ENCODE measurements at places on chromosomes 3 and 15.

- peak; percentile 77 for DNase-seq
These were observed 22.2 kb downstream of the EPHB3 start for GRCh38 chr3:184583578-184584451.

GRCh38 chr3:28678086-28678485 lies 329.5 kb upstream of the AZI2 start:
- no peak for DNase-seq

DNA sequence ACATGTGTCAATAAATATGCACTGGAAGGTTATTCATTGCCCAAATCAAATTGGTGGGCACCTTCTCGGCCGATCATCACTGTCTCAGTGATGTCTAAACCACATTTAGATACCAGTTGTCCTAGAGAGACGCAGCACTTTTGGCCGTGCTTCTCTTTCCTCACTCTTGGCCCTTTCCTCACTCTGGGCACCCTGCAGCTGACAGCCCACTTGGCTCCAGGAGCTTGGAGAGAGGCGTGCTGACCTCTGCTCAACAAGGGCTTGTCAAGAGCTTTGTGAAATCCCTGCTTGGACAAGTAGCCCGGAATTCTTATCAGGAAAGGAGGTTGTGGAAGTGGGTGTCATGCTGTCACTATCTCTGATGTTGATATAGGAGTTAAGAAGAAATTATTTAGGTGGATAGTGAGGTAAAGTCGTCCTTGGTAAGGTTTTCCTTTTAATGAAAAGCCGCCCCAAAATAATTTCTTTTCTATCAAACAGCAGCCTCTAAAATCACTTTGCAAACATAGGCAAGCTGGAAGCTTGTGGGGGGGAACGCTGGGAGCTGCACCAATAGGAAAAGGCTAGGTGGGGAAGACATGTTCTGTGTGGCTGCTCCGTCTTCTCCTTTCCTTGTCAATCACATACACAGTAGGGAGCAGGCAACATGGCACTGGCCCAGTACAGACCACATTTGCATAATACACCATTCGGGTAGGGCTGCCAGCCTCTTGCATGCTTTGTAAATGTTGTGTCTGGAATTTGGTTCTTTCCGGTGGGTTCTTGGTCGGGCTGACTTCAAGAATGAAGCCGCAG lies 126.8 kb upstream of the UBE3A start:
- no peak for DNase-seq

DNA sequence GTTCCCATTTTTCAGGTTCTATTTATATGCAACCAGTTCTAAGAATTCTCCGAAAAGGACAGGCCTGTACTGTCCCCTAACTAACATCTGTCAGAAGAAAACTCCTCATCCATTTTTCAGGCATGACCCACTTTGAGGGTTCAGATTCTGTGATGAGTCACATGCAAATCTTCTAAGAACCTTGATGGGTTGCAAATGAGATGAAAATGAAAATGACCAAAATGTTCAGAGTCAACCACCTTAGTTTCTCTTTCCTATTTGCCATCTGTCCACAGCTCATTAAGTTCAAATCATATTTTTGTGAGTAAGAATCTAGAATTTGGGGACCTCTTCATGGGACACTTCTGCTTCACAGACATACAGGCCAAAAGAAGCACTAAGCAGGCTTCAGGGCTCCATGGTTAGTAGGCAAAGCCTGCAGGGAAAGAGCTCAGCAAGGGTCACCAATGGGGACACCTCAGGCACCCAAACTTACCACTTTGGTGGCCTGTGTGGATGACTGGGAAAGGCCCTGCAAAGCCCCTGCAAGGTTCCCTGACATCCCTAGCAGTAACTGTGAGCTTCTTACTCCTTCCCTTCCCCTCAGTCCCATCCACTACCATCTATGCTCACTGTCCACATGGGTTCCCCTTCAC lies 122.0 kb downstream of the WDR76 start:
- DNase-seq = no peak

- DNase-seq = no peak
These were observed 39.7 kb upstream of the GPD1L start for GRCh38 chr3:32066686-32067085.

DNA sequence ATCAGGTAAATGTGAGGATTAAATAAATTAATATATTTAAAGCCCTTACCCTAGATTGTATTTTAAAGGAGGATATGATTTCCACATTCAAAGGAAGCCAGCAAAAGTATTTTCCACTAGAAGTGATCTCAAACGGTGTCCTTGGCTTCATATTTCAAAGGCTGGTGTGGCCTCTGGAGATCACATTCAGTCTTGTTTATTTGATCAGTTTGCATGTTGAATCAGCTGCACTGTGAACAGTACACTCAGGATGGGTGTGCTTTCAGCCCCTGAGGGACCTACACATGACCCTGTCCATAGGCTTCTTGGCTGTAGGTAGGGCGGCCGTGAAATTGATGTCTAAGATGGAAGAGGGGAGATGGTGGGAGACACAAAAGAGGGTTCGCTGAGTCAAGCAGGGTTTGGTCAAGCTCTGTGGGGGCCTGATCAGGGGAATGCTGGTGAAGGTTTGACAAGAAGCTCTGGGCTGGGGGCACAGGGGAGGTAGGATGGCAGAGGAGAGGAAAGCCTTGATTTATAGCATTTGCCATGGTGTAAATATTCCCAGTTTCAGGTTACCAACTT lies 21.9 kb downstream of the CYP8B1 start:
- no peak for DNase-seq

- DNase-seq = peak; percentile 20
These were observed 1187.1 kb upstream of the EPHA6 start for GRCh38 chr3:95627293-95627692.

- peak; percentile 59 for DNase-seq
These were observed 815 bp downstream of the SPINT1 start for GRCh38 chr15:40844696-40845030.

GRCh38 chr3:38994251-38994650 lies 57.5 kb downstream of the SCN11A start:
- no peak for DNase-seq

GRCh38 chr3:52494445-52494844 lies 693 bp upstream of the STAB1 start:
- DNase-seq = peak; percentile 48

GRCh38 chr15:19987389-19988048 lies 554.1 kb downstream of the GOLGA6L6 start:
- peak; percentile 16 for DNase-seq

- DNase-seq = peak; percentile 65
These were observed 536.9 kb downstream of the ZIC1 start for GRCh38 chr3:147945968-147946519.

GRCh38 chr15:59532770-59533379 lies 78.7 kb upstream of the GCNT3 start:
- peak; percentile 80 for DNase-seq

DNA sequence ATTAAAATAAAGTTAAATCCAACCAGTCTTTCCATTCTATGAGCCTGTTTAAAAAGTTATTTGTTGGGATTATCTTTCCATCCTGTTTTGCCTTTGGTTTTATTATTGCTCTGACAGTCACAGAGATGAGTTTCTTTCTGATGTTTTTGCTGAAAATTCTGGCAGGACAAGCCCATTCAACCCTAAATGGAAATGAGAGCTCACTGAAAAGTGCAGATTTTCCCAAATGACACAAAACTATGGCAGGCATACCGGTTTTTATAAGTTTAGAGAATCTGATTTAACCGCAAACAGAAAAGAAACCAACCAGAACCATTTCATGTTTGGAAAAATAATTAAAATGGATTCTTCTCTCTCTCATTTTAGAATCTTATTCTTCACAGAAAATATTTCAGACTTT lies 238.1 kb upstream of the SGO1 start:
- no peak for DNase-seq

- DNase-seq = peak; percentile 97
These were observed 33.5 kb downstream of the BCL2L10 start for GRCh38 chr15:52078876-52079700.

DNA sequence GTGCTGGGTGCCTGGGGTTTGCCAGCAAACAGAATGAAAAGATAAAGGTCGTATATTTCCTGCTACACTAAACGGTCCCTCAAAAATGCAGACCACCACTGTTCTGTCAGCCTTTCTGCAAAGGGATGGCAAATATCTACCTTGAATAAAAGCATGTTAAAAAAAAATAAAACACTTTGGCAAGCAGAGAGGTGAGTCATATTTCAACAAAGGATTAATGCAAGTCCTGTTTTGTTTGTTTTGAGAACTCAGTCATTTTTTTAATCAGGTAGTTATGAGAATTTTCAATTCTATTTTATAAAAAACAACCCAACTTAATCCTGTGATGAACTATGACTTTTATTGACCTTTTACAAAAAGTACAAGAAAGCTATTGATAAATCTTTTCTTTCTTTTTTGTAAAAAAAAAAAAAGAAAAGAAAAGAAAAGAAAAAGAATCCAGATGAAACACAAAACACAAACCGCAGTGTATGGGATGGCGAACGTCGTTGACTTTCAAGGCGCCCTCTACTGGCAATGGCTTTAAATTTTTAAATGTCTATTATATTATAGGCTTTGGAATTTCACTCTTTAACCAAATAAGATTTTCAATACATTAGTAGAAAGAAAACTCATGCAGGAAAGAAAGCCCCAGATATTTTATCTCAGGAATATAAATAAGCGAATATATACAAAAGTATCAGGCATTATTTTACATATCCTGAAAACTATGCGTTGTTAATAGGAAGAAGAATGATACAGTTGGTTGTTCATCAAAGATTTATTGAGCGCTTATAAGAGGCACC lies 87.8 kb downstream of the NCEH1 start:
- DNase-seq = peak; percentile 83

DNA sequence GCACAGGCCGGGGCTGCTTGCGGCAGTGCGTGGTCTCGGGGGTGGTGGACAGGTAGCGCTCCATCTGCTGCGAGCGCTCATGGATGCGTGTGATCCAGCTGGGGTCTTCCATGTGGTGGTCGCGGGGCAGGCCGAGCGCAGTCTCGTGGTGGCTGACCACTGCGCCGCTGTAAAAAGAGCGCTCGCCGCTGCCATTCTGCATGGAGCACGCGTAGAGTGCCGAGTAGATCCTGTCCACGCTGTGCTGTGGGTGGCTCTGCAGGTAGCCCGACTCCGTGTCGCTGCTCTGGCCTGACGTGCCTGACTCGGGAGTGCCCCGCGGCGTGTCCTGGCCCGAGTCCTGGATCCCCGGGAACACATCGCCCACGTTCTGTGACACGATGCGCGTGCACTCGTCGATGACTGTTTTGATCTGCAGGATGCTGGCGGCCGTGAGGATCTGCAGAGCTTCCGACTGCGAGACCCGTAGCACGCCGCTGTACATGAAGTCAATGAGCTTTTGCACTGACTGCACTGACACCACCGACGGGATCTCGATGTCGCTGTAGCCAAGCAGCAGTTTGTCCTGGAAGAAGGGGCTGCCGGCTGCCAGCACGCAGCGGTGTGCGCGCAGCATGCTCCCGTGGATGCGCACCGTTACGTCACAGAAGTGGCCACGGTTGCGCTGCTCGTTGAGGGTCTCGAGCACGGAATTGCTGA lies 57.4 kb downstream of the TIGIT start:
- no peak for DNase-seq

- DNase-seq = no peak
These were observed 84.2 kb upstream of the SLC4A7 start for GRCh38 chr3:27568393-27568792.

DNA sequence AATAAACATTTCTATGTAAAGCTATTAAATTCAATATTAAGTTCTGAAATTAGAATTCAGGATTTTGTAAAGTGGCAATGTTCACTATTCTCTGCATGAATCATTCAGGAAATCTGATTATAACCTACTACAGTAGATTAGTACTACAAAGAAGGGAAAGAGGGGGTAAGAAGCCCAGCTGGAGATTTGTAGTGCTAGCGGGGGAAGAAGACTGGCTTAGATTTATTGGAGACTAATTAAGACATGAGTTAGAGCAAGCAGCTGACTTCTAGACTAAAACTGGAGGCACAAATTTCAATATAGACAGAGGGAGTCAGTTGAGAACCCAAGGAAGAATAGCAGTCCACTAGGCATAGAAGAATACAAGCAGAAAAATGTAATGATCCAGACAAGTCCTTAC lies 55.8 kb upstream of the SETMAR start:
- no peak for DNase-seq

DNA sequence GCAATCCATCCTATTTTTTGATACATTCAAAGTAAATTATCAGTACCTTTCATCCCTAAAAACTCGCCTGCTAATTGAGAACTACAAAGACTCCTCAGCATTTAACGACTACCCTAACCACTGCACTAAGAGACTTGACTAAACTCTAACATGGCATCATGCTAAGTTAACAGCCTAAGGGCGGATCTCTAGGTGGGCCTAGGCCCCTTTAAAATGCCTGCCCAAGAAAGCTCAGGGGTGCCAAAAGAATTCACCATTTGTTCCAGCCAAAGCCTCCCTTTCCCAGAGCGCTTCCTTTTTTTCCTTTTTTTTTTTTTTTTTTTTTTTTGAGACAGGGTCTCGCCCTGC lies 568 bp upstream of the NEK4 start:
- peak; percentile 43 for DNase-seq

GRCh38 chr3:39202094-39202493 lies 9.7 kb upstream of the XIRP1 start:
- no peak for DNase-seq

DNA sequence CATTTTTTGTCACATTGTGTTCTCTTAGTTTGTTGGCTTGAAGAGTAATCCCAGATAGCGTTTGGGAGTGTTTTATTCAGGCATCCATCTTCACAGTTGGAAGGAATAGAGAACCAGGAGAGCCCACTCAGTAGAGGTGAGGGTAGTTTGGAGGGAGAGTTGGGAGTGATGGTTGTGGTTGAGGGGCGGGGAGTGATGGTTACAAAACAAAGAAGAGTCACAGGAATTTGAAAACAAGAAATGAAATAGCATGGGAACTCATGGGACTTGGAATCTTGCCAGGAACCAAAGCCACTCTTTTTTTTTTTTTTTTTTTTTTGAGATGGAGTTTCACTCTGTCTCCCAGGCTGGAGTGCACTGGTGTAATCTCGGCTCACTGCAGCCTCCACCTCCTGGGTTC lies 36.3 kb downstream of the DUT start:
- no peak for DNase-seq

- DNase-seq = no peak
These were observed 60.8 kb upstream of the ANKRD34C start for GRCh38 chr15:79221696-79222095.

DNA sequence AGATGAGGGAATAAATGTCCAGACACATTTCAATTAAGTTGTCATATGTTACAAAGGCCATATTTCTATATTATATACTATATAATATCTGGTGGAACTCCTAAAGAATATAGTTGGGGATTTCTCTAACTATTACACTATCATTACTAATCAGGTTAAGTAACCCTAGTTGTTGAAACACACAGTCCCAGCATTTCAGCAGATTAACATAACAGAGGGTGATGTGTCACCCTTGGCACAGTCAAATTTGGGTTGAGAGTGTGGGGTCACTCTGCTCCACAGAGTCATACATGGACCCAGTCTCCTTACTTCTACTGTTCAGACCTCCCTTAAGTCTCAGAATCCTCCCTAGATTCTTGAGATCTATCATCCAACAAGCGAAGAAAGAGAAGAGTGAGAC lies 496.4 kb upstream of the MDFIC2 start:
- no peak for DNase-seq

DNA sequence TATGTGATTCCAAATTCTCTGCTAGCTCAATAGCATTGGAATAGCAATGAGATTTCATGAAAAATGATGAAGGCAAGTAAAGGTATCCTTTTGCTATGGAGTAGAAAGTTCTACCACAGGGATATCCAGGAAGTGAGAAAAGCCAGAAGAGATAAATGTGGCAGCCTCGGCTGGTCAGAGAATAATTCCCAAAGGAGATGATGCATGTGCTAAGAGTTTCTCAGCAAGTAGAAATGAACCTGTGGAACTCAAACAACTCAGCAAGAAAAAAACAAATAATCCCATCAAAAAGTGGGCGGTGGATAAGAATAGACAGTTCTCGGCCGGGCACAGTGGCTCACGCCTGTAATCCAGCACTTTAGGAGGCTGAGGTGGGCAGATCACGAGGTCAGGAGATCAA lies 38.2 kb downstream of the ALS2CL start:
- no peak for DNase-seq
